ENCODE measurements at places on chromosomes 1 and 21.

DNA sequence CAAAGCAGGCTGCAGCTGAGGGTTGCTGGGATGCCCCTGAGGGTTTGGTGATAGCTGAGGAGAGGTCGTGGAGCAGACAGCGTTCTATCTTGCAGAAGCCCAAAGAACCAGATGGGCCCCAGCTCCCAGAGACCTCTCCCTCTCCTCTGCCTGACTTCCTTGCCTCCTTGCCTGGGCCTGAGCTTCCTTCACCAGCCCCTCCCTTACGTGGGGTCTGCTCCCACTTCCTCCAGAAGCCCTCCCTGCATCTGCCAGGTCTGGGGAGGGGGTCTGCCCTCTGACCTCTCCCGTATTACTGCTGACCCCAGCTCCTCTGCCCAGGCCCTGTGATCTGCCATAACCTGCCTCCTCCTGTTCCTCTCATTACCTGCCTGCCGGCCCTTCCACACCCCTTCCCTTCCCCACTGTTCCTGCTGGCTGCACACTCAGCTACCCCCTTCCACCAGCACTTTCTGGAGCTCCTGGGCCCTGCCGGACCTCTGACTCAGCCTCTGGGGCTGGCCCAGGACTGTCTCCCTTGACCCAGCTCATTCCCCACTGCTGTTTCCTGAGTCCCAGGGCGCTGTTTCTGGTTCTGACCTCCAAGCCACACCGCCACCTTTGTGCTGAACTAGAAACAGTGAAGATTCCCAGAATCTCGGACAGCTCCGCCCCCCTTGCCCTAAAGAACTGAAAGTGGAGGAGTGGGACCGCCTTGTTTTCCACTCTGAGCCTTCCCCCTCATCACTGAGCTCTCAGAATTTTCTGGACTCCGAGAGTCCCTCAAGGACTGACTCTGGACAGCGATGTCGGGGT is 237.7 kb upstream of the C1orf174 start:
- DNase-seq = no peak

GRCh38 chr1:227532019-227532619 is 31.2 kb upstream of the ZNF678 start:
- no peak for DNase-seq

DNA sequence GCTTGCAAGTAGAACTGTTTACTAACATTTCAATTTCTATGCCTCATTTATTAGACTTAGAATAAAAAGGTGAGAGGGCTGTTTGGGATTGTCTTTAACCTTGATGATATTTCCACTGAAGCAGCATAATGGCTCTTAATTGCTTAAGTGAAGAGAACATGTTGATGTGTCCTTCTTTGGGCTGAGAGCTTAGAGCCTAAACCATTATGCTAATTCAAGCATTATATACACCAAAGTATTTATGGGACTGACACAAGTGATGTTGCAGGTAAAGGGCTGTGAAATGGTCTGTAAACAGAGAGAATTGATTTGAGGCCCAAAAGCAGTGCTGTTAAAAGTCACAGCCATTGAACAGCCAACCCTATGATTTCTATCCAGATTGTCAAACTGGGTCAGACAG is 113.9 kb downstream of the ATG4C start:
- no peak for DNase-seq

GRCh38 chr1:231896806-231897205 is 270.2 kb downstream of the DISC1 start:
- DNase-seq = no peak

GRCh38 chr1:235351898-235352297 is 15.3 kb upstream of the TBCE start:
- DNase-seq = no peak

- no peak for DNase-seq
These were observed 151.9 kb downstream of the PGBD5 start for GRCh38 chr1:230274254-230274653.

DNA sequence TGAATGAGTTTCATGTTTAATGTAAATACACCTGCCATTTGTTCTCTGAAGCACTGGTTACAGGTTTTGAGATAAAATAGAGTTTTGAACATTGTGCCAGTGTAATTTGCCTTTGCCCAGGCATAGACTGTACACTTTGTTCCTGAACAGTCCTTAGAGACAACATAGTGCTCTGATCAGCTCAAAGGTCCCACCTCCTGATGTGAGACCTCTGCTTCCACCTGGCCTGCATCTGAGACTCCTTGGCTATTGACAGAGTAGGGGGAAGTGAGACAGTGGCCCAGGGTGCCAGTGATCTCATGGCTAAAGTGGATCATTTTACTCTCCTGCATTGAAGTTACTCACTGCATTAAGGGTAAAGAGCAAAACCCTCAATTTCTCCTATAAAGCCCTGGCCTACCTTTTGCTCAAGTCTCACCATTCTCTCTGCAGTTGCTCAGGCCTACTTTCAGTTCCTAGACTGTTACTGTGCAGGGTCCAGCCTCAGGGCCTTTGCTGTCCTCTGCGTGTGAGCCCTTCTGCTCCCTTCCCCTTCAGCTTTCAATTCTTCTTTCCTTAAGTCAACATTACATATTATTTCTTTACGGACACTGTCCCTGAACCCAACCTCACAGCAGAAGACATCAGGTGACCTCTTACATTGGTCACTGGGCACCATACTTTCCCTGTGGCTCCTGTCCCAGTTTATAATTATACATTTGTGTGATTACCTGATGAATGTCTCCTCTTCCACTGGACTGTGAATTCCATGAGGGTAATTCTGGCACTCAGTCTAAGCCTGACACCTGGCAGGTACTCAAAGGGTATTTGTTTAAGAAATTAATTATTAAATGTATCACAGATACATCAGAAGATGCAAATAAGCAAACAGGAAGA is 142.9 kb downstream of the ROR1 start:
- no peak for DNase-seq

DNA sequence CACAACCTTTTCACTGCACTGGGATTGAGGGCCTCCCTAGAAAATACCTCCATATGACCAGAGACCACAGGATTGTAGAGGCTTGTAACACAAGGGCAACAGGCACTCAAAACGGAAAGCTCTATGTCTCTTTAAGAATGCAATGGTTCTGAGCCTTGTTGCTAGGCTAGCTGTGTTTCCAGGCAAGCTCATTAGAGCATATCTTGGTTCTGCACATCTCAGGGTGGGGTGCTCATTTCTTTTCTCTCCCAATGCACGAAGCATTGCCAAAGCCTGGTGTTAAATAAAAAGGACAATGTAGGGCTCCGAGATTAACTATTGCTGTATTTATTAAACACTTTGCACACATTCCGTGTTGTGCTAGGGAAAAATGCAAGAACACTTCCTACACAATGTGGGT is 315.9 kb downstream of the PRDM2 start:
- DNase-seq = no peak

- DNase-seq = no peak
These were observed 46.9 kb downstream of the PTP4A2 start for GRCh38 chr1:31891280-31891679.

DNA sequence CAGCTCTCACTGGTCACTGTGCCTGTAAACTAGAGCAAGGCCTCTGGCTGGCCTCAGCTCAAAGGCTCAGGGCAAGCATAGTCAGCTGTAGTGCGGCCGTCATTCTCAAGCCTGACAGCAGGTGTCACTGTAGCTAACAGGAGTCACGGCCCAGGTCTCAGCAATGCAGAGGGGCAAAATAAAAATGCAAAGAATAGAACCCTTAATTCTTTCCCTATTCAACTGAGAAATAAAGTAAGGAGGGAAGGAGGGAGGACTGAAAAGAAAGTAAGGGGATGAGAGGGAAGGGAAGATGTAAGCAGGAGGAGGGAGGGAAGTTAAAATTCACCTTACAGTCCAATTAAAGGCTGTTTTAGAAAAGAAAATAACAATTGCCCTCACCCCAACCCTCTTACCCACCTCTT is 106.1 kb downstream of the KIAA0319L start:
- peak; percentile 24 for DNase-seq

DNA sequence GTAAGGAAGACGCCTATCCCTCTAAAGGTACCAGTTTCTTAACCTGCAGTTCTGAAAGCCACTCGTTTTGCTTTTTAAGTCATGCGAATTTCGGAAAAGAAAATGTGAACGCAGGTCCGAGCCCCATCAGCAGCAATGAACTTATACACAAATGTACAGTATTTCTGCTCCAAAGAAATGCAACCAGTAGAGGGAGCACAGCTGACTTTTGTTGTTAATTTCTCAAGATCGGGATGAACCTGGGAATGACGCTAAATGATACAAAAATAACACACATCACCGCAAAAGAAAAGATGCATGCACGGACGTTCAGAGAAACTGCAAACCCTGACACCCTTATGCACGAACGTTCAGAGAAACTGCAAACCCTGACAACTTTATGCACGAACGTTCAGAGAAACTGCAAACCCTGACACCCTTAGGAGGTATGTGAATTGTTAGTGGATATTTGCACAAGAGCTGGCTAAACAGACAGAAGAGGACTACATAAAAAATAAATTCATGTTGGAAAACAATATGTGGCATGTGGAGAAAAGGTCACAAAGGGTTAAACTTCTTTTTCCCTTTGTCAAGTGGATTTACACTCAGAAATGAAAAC is 3.5 kb upstream of the TIAM1 start:
- DNase-seq = peak; percentile 67

DNA sequence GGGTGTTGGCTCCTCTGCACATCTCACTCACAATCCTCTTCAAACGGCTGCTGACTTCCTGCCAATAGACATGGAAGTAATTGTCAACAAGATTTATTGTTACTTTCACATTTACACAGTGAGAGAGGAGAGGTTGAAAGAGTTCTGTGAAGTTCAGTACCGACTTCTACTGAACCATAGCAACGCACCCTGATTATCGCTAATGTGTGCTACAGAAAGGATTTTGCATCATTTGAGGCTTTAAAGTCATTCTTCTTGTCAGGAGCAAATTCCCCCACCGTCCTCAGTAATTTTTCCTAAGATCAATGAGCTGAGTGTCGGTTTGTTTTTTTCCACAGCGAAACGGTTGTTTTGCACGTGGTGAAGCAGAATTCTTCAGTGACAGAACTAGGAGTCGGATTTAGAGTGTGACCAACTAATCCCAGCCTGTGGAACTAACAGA is 361.0 kb downstream of the ADGRL2 start:
- DNase-seq = no peak

DNA sequence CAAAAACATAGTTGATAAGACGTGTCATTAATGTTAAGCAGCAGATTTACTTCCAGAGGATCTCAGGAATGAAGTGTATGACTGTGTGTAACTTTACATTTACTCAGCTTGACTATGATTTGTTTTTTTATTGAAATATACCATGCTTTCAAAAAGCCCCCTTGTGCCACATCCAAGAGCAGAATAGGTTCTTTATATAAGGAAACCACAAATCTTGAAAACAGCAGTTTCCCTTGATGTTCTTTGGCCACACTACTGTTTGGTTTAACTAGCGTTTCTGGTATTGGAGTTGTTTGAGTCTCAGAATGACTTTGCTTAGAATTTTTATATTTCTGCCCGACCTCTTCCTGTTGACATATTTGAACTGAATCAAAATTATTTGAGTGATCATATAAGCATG is 25.0 kb downstream of the LRRC8C start:
- no peak for DNase-seq

Data from NCI-H526 (cell line).